Uterus (tissue), 4 donors: ENCODE measurements at places on chromosomes 2 and 18. TPM values are rescaled to one million over a fixed set of nuclear protein-coding genes. Genes with fewer than 3 reads are reported as not detected.

DNA sequence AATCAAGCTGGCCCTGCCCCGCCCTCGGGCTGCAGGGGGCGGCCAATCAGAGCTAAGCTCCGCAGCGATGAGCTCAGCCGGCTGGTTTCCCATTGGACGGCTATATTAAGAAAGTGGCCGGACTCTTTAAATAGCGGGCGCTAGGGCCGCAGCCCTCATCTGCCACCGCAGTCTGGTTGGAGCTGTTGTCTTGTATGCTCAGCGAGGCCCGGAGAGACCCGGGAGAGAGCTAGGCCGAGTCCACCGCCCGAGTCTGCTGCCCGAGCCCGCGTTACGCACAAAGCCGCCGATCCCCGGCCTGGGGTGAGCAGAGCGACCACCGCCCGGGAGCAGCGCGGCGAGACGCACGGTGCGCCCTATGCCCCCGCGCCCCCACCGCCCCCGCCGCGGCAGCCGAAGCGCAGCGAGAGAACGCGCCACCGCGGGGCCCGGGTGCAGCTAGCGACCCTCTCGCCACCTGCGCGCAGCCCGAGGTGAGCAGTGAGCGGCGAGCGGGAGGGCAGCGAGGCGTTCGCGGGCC lies at the start of gene RHOB:
RHOB (plus strand) TSS at position 158 of the 520 bp plus-strand sequence. CDS start 392 bp downstream, outside the sequence.
- peak; percentile 98 for DNase-seq

The GDF7 gene
- total RNA-seq, result 1.5 TPM

DNA sequence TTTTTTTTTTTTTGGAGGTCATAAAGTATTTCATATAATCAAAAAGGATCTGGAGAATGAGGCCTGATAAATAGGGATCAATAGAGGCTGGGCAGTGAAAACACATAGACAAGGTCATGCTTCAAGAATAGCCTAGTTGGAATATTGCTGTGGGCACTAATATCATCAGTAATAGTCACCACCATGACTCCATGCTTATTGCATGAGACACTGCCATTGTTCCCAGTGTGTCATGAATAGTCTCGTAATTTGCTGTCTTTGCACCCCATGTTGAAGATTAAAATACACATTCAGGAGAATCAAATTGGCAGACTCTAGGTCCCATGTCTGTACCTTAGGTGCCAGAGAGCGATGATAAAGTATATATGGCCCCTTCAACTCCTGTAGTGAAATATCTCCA lies 10.3 kb downstream of the ASXL3 start:
- DNase-seq, result no peak

GRCh38 chr2:233862261-233862768 lies 5.9 kb downstream of the MSL3B start:
- no peak for DNase-seq

The RBKS gene
- 5.4 TPM for total RNA-seq

DNA sequence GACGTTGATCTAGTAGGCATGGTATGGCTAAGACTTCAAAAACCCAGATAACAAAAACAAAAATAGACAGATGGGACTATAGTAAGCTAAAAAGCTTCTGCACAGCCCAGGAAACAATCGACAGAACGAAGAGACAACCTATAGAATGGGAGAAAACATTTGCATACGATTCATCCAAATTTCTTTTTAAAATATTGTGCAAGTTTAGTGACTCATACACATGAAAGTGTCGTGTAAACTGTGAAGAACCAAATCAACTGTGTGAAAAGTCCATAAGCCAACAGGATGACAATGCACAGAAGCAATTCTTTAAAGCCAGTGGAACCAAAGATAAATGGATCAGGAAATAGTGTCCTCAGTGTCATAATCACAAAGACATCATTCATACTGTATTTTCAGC lies 671.1 kb downstream of the RNF144A start:
- DNase-seq, result no peak

The SLC23A3 gene
- total RNA-seq, result 8.1 TPM

The FLACC1 gene
- 1.5 TPM for total RNA-seq

DNA sequence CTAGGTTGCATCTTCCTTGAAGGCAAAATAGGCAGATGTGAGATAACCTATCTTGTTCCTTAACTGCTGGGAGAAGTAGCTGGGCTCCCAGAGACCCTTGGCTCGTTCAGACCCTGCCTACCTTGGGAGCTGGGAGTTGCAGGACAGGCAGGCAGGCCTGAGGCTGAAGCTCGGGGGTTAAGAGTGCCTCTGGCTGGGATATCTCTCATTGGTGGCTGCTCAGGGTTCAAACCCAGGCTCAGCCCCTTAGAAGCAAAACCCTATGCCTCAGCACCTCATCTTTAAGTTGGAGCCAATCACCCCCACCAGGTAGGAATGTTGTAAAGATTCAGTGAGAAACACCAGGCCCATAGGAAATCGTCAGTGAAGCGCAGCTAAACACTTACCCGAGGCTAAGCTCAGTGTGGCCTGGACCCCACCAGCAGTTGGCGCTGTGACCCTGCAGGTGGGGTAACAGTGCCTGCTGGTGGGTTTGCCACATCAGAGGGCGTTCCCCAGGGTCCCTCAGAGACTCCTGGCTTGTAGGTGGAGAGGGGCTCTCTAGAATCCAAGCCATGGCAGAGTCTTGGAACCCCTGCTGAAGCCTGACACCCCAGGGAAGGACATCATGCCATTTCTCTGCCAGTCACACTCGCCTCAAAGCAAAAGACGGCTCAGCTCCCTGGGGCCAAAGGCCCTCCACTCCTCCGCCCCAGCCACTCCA lies 54.6 kb upstream of the GPR17 start:
- DNase-seq, result no peak

GRCh38 chr2:234677758-234678538 lies 181.1 kb upstream of the ARL4C start:
- DNase-seq, result no peak

The CD302 gene
- total RNA-seq, result 31.8 TPM

The EIPR1 gene
- 26.1 TPM for total RNA-seq

The SLC4A5 gene
- total RNA-seq, result 15.1 TPM

The LYG1 gene
- total RNA-seq, result 0.76 TPM

DNA sequence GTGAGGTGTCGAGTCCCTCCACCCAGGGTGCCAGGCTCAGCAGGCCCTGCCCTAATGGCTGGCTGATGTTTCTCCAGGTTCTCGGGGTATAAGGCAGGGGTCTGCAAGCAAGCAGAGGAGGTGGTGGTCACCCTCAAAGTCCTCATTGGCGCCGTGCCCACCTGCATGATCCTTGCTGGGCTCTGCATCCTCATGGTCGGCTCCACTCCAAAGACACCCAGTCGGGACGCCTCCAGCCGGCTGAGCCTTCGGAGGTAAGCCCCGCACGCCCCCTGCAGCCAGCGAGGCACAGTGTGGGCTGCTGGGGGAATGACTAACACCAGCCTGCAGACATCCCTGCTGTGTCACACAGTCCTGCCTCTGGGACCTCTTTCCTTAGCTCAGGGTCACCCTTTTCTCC lies 14.1 kb downstream of the MFSD2B start:
- no peak for DNase-seq

The RFX8 gene
- total RNA-seq, result 0.51 TPM

DNA sequence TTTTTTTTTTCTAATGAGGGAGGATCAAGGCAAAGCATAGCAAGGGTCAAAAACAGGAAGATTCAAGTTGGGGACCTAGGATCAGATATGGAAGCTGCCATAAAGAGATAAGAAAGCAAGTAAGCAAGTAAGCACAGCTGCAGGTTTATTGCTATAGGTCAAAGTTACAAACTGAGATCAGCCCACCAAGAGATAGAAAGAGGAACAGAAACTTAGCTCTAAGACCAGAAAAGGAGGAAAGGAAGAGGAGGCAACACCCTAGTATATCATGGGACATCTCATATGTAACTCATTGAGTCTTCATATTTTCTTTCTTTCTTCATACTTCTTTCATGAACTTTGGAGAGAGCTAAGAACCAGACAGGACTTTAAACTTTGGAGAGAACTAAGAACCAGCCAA lies 295.9 kb upstream of the CRIM1 start:
- no peak for DNase-seq

DNA sequence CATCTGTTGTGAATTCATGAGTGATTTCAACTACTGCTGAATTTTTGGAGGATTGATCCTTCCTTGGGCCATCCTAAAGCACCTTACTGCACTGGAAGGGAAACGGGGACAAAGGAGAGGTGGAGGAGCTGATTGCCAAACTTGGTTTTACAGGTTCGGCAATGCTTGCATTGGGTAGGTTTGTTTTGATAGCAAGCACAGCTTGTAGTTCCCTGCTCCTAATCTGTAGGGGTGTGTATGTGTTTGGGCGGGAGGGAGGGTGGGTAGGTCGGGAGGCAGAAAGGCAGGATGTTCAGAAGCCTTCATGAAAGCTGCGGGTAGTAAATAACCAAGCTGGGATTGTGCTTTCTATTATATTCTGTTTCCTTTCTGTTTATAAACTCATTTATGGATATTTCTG lies 24.6 kb downstream of the PHLPP1 start:
- no peak for DNase-seq

GRCh38 chr2:233821196-233821595 lies 33.1 kb downstream of the HJURP start:
- DNase-seq, result no peak
